ENCODE measurements at places on chromosomes 11 and 22. TPM values are rescaled to one million over a fixed set of nuclear protein-coding genes. Genes with fewer than 3 reads are reported as not detected.

- H3K4me1 ChIP-seq, result peaks cover 29% of the 10 kb centered on the region
- peak; percentile 81 for DNase-seq
- no peaks in the 10 kb centered on the region for H3K36me3 ChIP-seq
- H3K4me3 ChIP-seq, result no peak overlapping the region
- peak overlapping the region; percentile 29 for H3K27ac ChIP-seq
- no peaks in the 10 kb centered on the region for H3K27me3 ChIP-seq
Measured at GRCh38 chr11:19679952-19680828, 32.4 kb upstream of the NAV2 start.

GRCh38 chr11:44261800-44262591 lies 47.9 kb downstream of the ALX4 start:
- DNase-seq, result no peak
- H3K27me3 ChIP-seq, result no peaks in the 10 kb centered on the region
- no peaks in the 10 kb centered on the region for H3K4me1 ChIP-seq

- peak overlapping the region; percentile 88 for H3K27ac ChIP-seq
- no peaks in the 10 kb centered on the region for H3K27me3 ChIP-seq
- H3K4me1 ChIP-seq, result peaks cover 64% of the 10 kb centered on the region
- DNase-seq, result no peak
Measured at GRCh38 chr22:36328635-36329253, 59.0 kb downstream of the MYH9 start.

- no peaks in the 10 kb centered on the region for H3K27me3 ChIP-seq
- peaks cover 6% of the 10 kb centered on the region for H3K36me3 ChIP-seq
- DNase-seq, result no peak
- H3K27ac ChIP-seq, result no peak overlapping the region
Measured at GRCh38 chr22:19275919-19276600, 15.5 kb downstream of the CLTCL1 start.

The HRAS gene
- total RNA-seq, result 66.3 TPM

GRCh38 chr22:39493759-39494158 lies 8.3 kb upstream of the MIEF1 start:
- H3K27me3 ChIP-seq, result no peaks in the 10 kb centered on the region
- H3K36me3 ChIP-seq, result peaks cover 36% of the 10 kb centered on the region
- no peak overlapping the region for H3K4me3 ChIP-seq

GRCh38 chr22:29369460-29369859 lies 18.9 kb downstream of the AP1B1 start:
- peaks cover 12% of the 10 kb centered on the region for H3K36me3 ChIP-seq

DNA sequence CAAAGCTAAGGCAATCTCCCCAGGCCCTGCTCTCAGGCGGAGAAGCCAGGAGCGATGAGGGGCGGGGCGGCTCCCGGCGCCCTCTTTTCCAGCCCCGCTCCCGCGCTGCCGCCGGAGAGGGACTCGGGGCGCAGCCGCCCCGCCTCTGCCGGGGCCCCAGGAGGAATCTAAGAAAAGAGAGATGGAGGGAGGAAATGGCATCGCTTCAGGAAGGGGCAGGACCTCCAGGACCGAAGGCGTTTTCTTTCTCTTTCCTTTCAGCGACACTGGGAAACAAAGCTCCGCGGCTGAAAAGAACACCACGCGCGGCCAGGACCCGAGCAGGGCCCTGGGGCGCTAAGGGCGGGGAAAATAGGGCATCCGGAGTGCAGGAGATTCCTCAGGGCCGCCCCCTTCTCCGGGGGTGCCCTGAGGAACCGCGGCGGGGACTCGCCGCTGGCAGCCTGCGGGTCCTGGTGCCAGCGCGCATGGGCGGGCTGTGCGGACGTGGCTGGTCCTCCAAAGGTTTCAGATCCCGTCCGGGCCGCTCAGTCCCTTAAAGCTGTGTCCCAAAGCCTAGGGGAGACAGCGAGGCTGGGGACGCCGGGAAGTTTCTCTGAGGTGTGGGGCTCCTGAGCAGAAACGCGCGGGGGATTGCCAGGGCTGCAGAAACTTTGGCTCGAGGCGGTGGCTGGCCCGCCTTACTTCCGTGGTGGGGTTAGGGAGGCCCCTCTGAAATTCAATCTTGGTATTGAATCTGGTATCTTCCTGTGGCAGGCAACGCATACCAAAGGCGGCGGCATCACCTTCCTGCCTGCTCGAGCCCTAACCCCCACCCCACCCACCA lies 2.8 kb upstream of the BSX start:
- H3K36me3 ChIP-seq, result no peaks in the 10 kb centered on the region
- H3K4me1 ChIP-seq, result peaks cover 31% of the 10 kb centered on the region
- H3K27ac ChIP-seq, result no peak overlapping the region
- peak overlapping the region; percentile 45 for H3K4me3 ChIP-seq
- DNase-seq, result peak; percentile 43

GRCh38 chr22:39422101-39422500 lies 22.5 kb downstream of the TAB1 start:
- H3K4me3 ChIP-seq, result no peak overlapping the region
- H3K4me1 ChIP-seq, result no peaks in the 10 kb centered on the region
- no peak for DNase-seq
- H3K27me3 ChIP-seq, result no peaks in the 10 kb centered on the region

GRCh38 chr11:64127267-64128072 lies 38.4 kb downstream of the MACROD1 start:
- no peak for DNase-seq
- H3K36me3 ChIP-seq, result peaks cover 24% of the 10 kb centered on the region
- no peak overlapping the region for H3K27ac ChIP-seq

The NLRP14 gene
- total RNA-seq, result 1.2 TPM

DNA sequence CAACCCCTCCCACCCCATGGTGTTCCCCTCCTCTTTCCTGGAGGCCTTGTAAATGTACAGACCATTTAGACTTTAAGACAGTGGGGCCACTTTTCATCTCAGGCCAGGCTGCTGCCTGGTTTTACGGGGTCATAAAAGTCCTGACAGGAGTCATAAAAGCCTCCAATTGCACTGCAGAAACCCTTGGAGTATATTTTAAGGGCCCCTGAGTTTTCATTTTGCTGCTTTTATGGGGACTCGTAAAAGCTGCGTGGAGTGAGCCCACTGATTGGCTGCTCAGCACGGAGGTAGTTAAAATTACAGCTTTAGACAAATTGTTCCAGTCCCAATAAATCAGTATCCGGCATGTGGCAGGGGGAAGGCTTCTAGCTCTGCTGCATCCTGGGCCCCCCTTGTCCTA lies 627.6 kb downstream of the NTM start:
- no peaks in the 10 kb centered on the region for H3K27me3 ChIP-seq
- H3K4me3 ChIP-seq, result no peak overlapping the region
- H3K27ac ChIP-seq, result no peak overlapping the region
- DNase-seq, result peak; percentile 58
- H3K36me3 ChIP-seq, result peaks cover 3% of the 10 kb centered on the region

DNA sequence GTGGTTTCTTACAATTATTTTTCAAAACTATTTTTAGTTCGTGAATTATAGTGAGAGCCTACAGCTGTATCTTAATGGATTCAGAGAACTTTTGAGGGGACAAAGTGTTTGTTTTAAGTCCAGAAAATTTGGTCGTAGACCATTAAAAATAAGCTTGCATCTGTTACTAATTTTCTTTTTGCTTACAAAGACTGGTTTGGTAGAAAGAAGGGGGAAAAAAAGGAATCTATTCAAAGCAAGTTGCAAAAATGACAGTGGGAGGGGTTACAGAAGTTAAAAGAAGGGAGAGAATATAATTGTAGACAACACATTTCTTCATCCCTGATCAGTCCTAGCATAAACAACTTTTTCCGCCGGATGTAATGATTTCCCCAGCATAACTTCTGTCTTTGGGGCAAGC lies 72.1 kb downstream of the AMOTL1 start:
- peak overlapping the region; percentile 65 for H3K27ac ChIP-seq
- no peak for DNase-seq
- no peaks in the 10 kb centered on the region for H3K36me3 ChIP-seq
- H3K4me1 ChIP-seq, result no peaks in the 10 kb centered on the region

DNA sequence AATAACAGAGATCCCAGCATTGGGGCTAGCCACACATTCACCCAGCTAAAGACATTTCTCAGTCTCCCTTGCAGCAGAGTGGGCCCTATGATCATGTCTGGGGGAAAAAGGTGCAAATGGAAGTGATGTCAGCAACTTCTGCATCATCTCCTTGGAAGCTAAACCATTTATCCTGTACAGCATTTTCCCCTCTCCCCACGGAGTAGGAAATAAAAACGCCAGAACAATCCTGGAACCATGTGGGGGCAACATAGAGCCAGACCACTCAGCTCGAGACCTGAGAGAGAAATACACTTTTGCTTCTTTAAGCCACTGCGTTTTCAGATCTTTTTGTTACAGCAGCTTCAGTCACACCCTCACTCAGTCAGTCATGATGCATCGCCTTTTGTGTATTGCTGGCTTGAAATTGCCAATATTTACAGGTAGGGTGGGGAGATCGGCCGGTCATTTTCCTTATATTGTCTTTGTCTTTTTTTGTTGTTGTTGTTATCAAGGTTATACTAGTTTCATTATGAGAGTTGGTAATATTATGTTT lies 9.1 kb upstream of the RAC2 start:
- H3K27me3 ChIP-seq, result no peaks in the 10 kb centered on the region
- DNase-seq, result no peak
- no peak overlapping the region for H3K27ac ChIP-seq
- H3K36me3 ChIP-seq, result no peaks in the 10 kb centered on the region
- no peak overlapping the region for H3K4me3 ChIP-seq

DNA sequence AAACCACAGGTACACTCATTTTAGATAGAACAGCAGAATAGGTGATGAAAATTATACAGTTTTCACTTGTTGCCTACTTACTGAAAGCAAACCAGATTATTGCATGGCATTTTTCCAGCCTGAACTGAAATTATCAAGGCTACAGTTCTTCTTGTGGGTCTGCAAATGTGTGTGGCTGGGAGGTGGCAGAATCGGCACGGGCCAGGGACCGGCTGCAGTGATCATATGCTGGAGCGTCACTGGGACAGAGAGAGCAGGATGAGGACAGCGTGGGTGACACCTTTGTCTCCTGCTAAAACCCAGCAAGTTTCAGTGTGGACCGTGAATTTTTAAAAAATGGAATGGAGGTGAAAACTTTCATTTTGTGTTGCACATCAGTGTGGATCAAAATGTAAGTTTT lies 59.3 kb upstream of the PITPNB start:
- H3K27ac ChIP-seq, result no peak overlapping the region
- H3K4me1 ChIP-seq, result no peaks in the 10 kb centered on the region
- H3K36me3 ChIP-seq, result peaks cover 32% of the 10 kb centered on the region
- H3K4me3 ChIP-seq, result no peak overlapping the region
- no peaks in the 10 kb centered on the region for H3K27me3 ChIP-seq

The SLC22A12 gene
- total RNA-seq, result not detected

The PPP6R2 gene
- 63.4 TPM for total RNA-seq

- no peaks in the 10 kb centered on the region for H3K27me3 ChIP-seq
- peaks cover 39% of the 10 kb centered on the region for H3K4me1 ChIP-seq
- no peak overlapping the region for H3K4me3 ChIP-seq
- no peak overlapping the region for H3K27ac ChIP-seq
- DNase-seq, result peak; percentile 65
- peaks cover 37% of the 10 kb centered on the region for H3K36me3 ChIP-seq
Measured at GRCh38 chr22:41979423-41980250, 10.4 kb downstream of the SEPTIN3 start.

The GAS2L1 gene
- total RNA-seq, result 6.5 TPM

- peaks cover 41% of the 10 kb centered on the region for H3K4me1 ChIP-seq
- peaks cover 61% of the 10 kb centered on the region for H3K36me3 ChIP-seq
- no peak for DNase-seq
Measured at GRCh38 chr22:46626911-46627805, 7.0 kb downstream of the GRAMD4 start.

- no peak overlapping the region for H3K27ac ChIP-seq
- no peaks in the 10 kb centered on the region for H3K27me3 ChIP-seq
- H3K4me3 ChIP-seq, result no peak overlapping the region
- peaks cover 4% of the 10 kb centered on the region for H3K4me1 ChIP-seq
- DNase-seq, result no peak
Measured at GRCh38 chr11:115458877-115459276, 45.3 kb downstream of the CADM1 start.

The YPEL4 gene
- 3.3 TPM for total RNA-seq

DNA sequence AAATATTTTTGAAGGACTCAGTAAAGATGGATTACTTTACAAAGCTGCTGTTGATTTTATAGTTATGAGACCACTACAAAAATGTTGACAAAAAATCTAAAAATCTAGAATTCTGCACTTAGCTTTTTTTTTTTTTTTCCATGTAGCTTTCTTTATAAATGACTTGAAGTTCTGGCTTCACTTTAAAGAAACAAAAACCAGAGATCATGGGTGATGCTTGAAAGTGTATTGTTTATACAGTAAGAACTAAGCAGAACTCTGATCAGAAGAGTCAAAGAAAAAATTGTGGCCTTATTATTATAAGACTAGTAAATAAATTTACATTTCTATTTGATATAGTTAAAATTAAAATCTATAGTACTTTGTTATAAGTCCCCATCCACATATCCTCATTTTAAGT lies 301.7 kb downstream of the BLID start:
- H3K4me1 ChIP-seq, result no peaks in the 10 kb centered on the region
- no peaks in the 10 kb centered on the region for H3K27me3 ChIP-seq
- no peak for DNase-seq
- H3K4me3 ChIP-seq, result no peak overlapping the region
- H3K36me3 ChIP-seq, result no peaks in the 10 kb centered on the region
- no peak overlapping the region for H3K27ac ChIP-seq

DNA sequence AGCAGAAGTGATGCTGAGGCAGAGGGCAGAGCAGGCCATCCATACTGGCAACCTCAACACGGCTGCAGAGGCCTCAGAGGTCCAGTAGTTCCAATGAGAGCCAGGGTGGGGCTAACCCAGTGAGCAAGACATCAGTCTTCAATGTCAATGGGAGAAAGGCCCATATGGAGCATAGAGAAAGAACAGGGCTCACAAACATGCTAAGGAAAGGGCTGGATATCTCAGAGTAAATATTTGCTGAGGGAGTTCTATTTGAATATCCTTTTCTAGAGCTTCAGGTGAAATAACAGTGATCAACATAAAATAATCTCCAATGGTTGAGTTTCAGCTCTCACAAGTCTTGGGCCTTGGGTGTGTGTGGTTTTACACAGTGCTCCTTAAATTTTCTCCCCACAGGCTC lies 50.8 kb upstream of the CCDC90B start:
- no peaks in the 10 kb centered on the region for H3K27me3 ChIP-seq
- no peaks in the 10 kb centered on the region for H3K36me3 ChIP-seq
- H3K4me1 ChIP-seq, result no peaks in the 10 kb centered on the region
- no peak for DNase-seq
- H3K27ac ChIP-seq, result no peak overlapping the region
- H3K4me3 ChIP-seq, result no peak overlapping the region

Measured in spinal cord (tissue), 10 donors.